ENCODE measurements at places on chromosomes 7 and 10. TPM values are rescaled to one million over a fixed set of nuclear protein-coding genes. Genes with fewer than 3 reads are reported as not detected.

The LRRN3 gene
- total RNA-seq: 5.6 TPM

The MRLN gene
- total RNA-seq: 67.7 TPM

The TRAPPC14 gene
- total RNA-seq: 3.0 TPM

The EBLN1 gene
- not detected for total RNA-seq

The PROSER2 gene
- total RNA-seq: 1.7 TPM

The MYH16 gene
- total RNA-seq: not detected

The CHST3 gene
- total RNA-seq: 16.9 TPM

The TECPR1 gene
- total RNA-seq: 59.6 TPM

The CHRM2 gene
- total RNA-seq: not detected

The CUZD1 gene
- not detected for total RNA-seq

The FRA10AC1 gene
- total RNA-seq: 5.5 TPM

The FXYD4 gene
- total RNA-seq: not detected

The TMEM176A gene
- total RNA-seq: 9.8 TPM

The STAMBPL1 gene
- 1.1 TPM for total RNA-seq

The FASTK gene
- 151 TPM for total RNA-seq
